ENCODE measurements at places on chromosomes 2 and 18.

DNA sequence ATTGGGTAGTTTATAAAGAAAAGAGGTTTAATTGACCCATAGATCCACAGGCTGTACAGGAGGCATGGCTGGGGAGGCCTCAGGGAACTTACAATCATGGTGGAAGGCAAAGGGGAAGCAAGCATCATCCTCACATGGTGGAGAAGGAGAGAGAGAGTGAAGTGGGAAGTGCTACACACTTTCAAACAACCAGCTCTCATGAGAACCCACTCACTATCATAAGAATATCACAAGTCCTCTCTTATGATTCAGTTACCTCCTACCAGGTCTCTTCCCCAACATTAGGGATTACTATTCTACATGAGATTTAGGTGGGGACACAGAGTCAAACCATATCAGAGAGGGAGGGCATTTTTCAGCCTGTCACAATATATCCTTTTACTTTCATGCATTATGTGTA, 22.7 kb upstream of the DOCK10 start:
- DNase-seq: no peak

DNA sequence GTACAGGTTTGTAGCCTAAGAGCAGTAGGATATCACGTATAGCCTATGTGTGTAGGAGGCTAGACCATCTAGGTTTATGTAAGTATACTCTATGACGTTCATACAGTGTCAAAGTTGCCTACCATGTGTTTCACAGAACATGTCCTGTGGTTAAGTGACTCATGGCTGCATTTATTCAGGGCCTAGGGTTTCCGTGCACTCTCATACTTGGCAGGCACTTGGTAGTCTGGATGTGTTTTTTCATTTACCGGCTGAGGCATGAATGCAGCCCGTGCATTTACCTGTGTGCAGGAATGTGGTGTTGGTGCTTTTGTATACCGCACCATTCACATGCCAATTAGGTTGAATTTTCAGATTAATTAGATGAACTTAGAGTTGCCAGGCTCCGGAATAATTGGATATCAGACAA, 43.4 kb downstream of the MYL12B start:
- peak; percentile 8 for DNase-seq

GRCh38 chr2:177543007-177543760, 150.6 kb downstream of the AGPS start:
- DNase-seq: no peak

GRCh38 chr2:15145046-15145817, 415.9 kb downstream of the NBAS start:
- DNase-seq: no peak

GRCh38 chr2:235986361-235986760, 181.8 kb downstream of the GBX2 start:
- DNase-seq: no peak

GRCh38 chr2:191025135-191025534, 11.2 kb upstream of the STAT1 start:
- DNase-seq: no peak

DNA sequence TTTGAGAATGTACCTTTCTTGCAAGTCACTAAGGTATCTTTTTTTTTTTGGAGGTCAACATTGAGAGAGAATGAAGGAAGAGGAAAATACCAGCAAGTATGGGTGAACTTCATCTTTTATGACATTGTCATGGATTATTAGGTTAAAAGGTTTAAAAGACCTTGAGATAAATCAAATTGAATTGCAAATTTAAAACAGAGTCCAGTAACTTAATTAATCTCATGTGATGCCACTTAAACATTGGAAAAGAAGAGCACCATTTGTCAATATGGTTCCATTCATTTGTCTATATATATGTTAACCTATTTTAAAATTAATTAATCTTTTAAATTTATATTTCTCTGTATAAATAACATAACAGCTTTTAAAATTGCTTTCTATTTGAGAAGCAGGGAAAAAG, 83.8 kb downstream of the PPP1R1C start:
- no peak for DNase-seq

- no peak for DNase-seq
Observed at GRCh38 chr2:11720752-11721151, 25.7 kb upstream of the LPIN1 start.

GRCh38 chr2:176852667-176853066, 359.9 kb upstream of the HNRNPA3 start:
- no peak for DNase-seq

- no peak for DNase-seq
Observed at GRCh38 chr2:157971702-157972101, 95.6 kb upstream of the ACVR1 start.

DNA sequence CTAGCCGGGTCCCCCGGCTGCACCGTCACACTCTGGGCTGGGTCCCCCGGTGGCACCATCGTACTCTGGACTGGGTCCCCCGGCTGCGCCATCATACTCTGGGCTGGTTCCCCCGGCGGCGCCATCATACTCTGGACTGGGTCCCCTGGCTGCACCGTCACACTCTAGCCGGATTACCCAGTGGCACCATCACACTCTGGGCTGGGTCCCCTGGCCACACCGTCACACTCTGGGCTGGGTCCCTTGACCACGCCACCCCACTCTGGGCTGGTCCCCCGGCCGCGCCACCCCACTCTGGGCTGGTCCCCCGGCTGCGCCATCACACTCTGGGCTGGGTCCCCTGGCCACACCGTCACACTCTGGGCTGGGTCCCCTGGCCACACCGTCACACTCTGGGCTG, 653.8 kb upstream of the ID2 start:
- no peak for DNase-seq

DNA sequence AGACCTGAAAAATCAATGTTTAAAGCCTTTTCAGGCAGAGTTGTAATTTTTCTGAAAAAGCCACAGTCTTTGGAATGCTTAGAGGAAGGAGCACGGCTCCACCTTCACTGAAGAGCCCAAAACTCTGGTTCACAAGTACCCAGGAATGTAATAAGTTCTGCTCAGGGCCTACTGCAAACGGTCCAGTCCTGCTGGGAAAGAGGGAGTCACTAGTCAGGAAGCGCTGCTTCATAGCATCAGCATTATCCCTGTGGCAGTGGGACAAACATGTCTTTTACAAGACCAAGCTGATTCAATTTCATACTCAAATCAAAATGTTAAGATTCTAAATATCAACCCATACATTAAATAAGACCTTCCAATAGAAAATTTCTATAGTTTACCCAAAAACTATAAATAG, 152.9 kb upstream of the PGAP1 start:
- DNase-seq: no peak

GRCh38 chr2:44933434-44933951, 8.0 kb upstream of the SIX3 start:
- DNase-seq: no peak

- DNase-seq: no peak
Observed at GRCh38 chr2:150700666-150701580, 213.5 kb upstream of the RND3 start.

- no peak for DNase-seq
Observed at GRCh38 chr2:63903003-63903402, 61.3 kb downstream of the UGP2 start.

DNA sequence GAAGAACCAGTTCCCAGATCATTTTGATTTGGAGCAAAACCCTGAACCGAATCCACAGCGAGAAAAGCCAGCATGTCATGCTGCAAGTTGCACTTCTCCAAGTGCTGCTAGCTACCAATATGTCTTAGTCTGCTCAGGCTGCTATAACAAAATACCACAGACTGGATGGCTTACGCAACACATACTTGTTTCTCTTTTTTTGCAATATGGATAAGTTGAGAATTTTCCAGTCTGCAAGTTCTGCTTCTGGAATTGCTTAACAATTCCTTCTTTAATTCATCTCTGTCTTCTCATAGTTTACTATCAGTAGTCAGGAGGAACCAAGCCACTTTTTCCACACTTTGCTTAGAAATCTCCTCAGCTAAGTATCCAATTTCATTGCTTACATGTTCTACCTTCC, 105.9 kb upstream of the RBBP8 start:
- no peak for DNase-seq

- DNase-seq: no peak
Observed at GRCh38 chr2:71500426-71501079, 47.2 kb downstream of the DYSF start.

DNA sequence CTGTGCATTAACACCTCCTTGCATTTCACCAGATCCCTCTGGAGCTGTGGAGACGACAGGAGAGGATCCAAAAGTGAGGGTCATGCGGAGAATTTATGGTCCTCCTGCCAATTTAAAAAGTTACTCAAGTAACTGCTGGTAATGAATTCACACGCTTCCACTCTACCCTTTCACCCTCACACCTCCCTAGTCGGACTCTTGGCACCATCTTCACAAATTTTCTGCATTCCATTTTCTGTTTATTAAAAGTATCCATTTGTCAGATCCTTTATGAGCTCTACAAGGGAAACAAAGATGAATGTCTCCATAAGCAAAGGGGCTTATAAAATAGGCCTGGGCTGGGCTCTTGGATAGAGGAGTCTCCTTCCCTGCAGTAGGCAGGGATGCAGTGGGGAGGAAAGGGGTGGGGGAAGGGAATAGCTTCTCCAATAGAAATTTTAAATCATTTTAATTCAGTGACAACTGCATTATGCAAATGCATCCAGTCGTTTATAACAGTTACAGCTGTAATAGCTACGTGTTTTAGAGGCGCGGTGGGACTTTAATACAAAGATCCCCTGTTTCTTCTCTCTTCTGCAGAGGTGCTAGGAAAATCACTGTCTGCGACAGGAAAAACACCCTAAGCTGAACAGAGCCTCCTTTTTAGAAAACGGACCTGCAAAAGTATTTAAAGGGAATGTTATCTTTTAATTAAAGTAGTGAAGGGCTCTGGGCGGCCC, 132.2 kb downstream of the EPHA4 start:
- DNase-seq: no peak

GRCh38 chr18:73660931-73661856, 486.4 kb downstream of the FBXO15 start:
- DNase-seq: no peak

GRCh38 chr2:83368916-83369315, 1090.2 kb downstream of the SUCLG1 start:
- no peak for DNase-seq

DNA sequence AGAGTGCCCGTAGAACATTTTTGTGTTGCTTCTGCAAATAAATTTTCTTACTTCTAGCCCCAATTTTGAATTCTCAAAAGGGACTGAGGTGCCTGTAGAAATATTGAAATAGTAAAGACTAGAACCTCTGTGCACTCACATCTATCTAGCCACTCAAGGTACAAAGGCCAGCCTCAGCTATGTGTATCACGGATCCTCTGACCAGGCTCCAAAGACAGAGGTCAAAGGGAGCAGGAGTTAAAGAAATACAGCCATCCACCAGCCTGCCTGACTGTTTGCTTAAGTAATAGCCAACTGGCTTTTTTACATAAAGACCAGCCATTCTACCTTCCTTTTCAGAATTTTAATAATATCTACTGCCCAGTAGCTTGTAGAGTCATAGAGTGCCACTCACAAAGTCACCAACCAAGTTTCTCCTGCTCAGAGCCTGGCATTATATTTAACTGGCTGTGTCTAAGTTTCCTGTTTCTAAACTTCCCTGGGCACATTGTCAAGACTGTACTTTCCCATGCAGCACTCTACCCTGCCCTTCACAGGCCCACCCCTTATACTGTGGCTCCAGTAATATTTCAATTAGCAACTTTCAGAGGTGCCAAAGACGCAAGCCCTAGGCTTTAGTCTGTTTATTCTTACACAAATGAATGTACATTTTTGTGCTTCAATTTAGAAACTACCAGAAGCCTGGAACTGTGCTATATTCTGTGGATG, 338.3 kb upstream of the NT5C1B start:
- no peak for DNase-seq

GRCh38 chr2:200525066-200525465, 941 bp upstream of the SGO2 start:
- no peak for DNase-seq

DNA sequence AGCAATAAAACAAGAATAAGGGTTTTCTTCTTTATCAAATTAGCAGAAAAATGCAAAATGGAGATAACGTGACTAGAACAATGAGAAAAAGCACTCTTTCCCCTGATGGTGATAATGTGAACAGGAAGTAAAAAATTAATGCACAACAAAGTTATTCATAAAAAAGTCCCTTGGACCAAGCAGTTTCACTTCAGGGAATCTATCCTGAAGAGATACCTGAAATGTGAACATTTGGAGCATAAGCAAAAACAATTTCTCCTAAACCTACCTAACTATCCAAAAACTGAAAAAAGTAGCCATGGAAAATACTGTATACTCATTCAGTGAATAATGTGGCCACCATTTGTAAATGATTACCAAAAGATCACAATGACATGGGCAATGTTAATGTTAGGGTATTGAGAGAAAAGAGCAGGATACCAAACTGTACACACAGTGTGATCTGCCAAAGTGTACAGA, 48.7 kb downstream of the TRIP12 start:
- DNase-seq: no peak

GRCh38 chr18:46916551-46917107, 678 bp downstream of the PIAS2 start:
- DNase-seq: no peak

DNA sequence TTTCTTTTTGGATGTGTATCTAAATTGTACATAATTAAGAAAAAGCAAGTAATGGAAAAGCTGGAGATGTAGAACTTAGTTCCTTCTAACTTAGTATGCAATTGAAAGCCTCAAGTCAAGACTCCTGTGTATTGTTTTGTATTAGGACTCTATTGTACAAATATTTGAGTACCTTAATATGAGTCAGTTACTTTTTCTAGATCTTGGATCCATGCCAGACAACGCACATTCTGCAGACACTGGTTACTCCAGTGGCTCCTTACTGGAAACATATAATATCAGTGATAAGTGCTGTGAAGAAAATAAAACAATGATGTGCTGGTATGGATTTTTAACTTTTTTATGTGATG, 1.5 kb downstream of the SLC39A10 start:
- DNase-seq: no peak

- no peak for DNase-seq
Observed at GRCh38 chr18:59705145-59705544, 7.9 kb upstream of the CCBE1 start.

Data from activated CD4-positive, alpha-beta T cell treated with anti-CD3 and anti-CD28 coated beads for 24 hours (primary cell).